Foreskin melanocyte (primary cell): ENCODE measurements at places on chromosomes 16 and 17.

GRCh38 chr16:80526418-80527061 is 14.3 kb upstream of the DYNLRB2 start:
- DNase-seq = peak; percentile 48

GRCh38 chr17:72253597-72253996 is 132.8 kb downstream of the SOX9 start:
- DNase-seq = no peak

GRCh38 chr17:42017866-42018200 is 594 bp upstream of the DNAJC7 start:
- no peak for DNase-seq

GRCh38 chr16:52721331-52721730 is 174.4 kb upstream of the TOX3 start:
- no peak for DNase-seq

- no peak for DNase-seq
These were observed 20.7 kb downstream of the DNAH9 start for GRCh38 chr17:11618861-11619566.

DNA sequence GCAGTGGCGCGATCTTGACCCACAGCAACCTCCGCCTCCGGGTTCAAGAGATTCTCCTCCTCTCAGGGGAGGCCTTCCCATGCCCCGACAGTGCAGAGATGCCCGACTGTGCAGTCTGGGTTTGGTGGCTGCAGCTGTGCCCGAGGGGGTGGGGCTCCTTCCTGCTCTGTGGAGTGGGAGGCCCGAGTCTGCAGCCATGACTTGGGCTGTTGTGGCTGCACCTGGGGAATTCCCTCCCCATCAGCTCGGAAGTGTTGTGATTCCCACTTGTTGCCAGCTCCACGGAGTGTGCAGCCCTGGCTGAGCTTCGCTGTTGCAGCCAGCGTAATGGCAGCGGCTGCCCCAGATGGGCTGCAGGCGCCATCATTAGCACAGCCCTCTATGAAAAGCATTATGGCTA is 66.4 kb upstream of the SMIM36 start:
- no peak for DNase-seq

- no peak for DNase-seq
These were observed 818 bp upstream of the CBX8 start for GRCh38 chr17:79797492-79798298.

DNA sequence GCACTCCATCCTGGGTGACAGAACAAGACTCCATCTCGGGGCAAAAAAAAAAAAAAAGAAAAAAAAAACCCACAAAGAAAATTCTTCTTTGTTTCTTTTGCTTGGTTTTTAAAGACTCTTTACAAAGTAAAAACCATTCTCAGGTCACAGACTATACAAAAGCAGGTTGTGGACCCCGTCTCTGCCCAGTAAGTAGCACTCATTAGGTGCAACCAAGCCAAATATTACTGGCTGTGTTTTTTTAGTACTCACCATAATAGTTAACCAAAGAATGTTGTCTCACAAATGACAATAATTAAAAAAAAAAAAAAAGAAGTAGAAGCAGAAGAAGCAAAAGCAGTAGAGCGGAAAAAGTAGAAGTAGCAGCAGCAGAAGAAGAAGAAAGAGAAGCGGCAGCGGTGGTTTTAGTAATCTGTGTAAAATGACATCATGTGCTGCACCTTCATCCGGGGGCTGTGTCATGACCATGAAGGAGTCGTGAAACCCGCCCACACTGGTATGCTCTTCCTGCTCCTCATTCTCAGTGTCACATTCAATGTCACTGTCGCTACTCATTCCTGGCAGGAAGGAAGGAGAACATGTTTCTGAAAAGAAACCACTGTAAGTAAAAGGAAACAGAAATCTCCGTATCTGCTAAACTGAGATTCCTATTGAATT is 105.4 kb downstream of the TRIM37 start:
- DNase-seq = peak; percentile 44

DNA sequence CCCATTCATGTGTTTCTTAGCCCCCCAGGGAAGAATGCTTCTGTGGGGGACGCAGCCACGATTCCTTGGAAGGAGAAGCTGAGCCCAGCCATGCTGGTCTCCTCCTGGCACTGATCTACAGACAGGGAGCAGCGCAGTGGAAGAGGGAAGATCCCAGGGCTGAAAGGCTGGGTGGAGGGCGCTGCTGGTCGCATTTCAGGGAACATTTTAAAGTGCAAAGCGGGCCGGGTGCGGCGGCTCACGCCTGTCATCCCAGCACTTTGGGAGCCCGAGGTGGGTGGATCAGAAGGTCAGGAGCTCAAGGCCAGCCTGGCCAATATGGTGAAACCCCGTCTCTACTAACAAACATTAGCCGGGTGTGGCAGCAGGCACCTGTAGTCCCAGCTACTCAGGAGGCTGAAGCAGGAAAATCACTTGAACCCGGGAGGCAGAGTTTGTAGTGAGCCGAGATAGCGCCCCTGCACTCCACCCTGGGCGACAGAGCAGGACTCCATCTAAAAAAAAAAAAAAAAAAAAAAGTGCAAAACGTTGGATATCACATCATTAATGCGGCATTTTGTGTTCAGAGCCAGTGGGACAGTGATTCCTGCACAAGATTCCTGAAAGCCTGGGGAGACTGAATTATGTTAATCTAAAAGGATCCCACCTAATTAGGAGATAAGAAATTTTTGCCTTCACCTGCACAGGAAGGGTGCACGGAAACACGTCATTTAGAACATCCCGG is 558 bp upstream of the CHMP6 start:
- DNase-seq = no peak

DNA sequence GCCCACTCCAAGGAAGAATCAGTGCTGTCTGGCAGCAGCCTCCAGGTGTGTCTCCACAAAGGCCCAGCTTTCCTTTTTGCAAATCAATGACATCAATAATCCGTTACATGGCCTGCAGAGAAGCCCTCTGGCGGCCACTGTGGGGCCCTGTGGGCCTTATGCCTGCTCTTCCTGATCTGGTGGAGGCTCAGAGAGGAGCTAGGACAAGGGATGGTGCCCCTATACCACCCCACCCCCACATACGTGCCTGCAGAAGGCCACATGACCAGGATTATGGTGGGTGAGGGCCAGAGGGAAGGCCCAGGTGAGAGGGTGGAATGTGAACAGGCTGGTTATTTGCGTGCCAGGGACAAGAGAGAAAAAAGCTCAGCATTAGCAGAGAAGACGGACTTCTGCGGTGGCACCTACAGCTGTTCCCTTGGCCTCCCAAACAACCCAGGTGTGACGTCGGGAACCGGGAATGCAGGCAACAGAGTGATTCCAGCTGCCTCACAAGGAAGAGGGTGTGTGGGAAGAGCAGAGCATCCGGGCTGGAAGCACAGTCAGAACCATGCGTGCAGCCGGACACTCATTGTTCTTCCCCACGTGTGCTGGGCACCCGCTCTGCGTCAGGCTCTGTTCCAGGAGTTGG is 22.5 kb downstream of the EIF4A3 start:
- no peak for DNase-seq

DNA sequence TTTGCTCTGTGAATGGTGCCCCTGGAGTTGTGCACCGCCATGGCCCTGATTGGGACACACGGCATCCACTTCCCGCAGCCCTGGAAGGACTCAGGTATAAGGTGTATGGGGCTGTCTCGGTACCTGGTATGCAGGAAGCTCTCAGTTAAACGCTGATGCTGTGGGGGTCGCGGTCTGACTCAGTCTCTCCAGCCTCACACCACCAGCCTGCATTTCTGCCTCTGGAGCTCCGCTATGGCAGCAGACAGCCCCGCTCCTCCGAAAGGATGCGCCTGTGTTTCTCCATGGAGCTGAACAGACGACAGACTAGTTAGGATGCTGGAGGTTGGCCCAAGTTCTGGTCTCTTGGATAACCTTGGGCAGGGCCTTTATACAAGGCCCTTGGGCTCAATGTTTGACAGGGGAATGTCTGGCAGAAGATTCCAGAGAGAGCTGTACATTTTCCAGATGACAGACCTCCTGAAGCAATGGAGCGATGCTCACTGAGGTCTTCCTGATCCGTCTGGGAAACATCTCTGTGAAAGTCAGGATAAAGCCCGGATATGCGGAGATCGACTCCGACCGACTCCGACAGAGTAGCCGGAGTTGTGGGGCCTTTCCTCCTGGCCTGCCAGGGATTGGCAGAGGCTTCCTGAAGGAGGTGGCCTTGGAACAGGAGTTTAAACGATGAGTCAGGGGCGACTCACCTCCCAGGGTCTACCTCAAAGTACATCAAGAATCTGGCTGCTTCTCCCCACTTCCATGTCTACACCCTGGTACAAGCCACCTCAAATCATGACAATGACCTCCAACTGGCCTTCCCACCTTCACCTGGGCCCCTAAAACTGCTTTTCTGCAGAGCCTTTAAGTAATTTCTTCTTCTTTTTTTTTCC is 21.9 kb upstream of the BCAR1 start:
- no peak for DNase-seq

- DNase-seq = no peak
These were observed 209.0 kb downstream of the NTN1 start for GRCh38 chr17:9230346-9230745.

DNA sequence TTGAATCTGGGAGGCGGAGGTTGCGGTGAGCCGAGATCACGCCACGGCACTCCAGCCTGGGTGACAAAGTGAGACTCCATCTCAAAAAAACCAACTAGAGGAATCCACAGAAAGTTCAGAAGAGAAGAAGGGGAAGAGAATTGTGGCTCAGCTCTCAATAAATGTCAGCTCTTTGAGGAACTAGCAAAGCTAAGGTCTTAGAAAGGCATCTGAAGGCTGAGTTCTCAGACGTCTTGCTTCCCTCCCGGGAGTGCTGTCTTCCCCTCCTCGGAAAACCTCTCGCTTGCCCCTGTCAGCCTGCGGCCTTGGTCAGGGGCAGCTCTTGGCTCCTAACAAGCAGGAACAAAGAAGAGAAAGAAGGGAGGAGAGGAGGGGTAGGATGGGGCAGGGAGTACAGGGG is 5.3 kb downstream of the SHPK start:
- DNase-seq = no peak

- no peak for DNase-seq
These were observed 226.8 kb downstream of the CHD9NB start for GRCh38 chr16:52825892-52826291.

DNA sequence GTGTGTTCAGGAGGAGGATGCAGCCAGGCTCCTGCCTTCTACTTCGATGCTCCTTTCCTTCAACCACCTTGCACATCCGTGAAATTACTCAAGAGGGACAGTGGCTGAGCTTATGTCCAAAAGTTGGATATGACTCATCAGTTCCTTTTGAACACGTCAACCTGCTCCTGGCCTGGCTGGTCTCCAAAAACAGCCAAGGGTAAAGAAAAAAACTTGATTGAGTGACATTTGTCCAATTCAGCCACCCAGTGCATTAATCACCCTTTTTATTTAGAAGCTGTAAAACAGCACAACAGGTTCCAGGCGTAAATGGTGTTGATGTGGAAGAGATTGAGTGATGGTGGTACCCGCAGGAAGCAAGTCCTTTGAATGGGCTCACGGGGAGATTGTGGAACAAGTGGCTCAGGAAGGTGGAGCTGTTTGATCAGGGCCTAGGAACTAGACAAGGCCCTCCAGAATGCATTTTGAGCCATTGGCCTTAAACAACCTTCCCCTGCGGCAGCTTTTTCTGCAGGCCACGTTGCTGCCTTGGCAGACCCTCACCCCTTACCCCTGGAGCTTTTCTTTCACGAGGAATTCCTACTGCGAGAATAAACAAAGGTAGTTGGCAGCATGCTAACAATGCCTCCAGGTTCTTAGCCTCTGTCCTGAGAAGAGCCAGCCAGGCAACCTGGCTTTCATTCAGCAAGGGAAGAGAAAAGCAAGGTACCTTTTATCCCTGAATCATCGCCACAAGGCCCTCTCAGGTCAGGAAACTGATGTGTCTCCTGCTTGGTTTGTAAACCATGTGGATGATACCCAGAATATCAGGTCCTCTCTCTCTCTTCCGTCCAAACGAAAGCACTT is 173.3 kb upstream of the CACNG5 start:
- DNase-seq = no peak

DNA sequence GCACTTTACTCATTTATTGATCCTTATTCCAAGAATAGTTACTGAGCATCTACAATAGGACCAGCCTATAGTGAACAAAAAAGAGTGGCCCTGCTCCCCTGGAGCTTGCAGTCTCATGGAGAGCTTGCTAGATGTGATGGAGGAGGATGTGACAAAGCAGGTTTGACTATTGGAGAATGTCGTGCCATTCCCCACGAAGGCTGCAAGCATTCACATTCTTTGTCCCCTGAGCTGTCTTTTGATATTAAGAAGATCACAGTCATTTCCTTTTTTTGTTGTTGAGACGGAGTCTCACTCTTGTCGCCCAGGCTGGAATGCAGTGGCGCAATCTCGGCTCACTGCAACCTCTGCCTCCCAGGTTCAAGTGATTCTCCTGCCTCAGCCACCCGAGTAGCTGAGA is 115.0 kb upstream of the ADAMTS18 start:
- DNase-seq = no peak

DNA sequence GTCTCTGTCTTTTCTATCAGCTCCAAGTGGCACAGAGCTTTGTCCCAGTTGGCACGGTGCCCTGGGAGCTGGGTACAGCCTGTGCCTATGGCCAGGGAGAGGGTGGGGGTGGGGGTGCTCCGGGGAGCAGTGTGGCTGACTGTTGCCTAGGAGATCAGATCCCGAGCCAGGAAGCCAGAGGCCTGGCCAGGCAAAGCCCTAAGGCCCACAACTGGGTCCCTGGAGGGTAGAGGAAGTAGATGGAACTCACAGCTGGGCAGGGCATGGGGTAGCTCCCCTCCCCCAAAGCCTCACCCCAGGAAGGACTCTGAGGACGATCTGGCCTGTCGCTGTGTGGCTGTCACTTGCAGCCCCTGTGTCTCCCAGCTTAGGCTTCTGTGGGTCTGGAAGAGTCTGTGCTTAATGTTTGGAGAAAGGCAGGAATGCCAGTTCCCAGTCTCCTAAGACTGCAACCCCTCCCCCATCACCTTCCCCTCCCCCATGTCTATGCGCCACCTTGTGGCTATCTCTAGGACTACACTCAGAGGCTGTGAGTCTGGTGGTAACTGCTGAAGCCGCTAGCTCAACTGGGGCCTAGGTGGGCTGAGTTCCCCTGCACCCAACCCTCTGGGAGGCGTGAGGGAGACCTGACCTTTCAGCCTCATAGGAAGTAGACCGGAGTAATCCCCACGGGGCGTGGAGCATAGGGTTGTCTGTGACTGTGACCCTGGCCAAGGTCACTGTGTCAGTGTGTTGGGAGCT is 12.6 kb downstream of the THRA start:
- peak; percentile 60 for DNase-seq

DNA sequence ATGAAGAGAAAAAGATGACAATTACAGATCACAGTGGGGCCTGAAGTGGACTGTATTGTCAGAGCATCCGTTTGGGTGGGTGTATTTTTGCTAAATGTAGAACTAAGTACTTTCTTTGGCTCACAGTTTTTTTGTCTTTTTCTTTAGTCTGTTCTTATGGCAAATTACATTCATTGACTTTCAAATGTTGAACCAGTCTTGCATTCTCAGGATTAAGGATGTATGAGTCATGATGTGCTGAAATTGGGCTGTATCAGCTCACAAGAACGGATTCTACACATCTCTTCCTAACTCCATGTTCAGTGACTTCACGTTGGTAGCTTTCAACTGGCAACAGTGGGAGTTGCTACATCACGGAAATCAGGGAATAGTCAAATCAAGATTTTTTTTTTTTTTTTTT is 66.5 kb downstream of the TEX2 start:
- peak; percentile 72 for DNase-seq

- DNase-seq = no peak
These were observed 741.1 kb downstream of the CDH11 start for GRCh38 chr16:64380751-64381150.

GRCh38 chr17:81196505-81197408 is 26.0 kb downstream of the CEP131 start:
- no peak for DNase-seq
